CD4-positive, CD25-positive, alpha-beta regulatory T cell (primary cell): ENCODE measurements at places on chromosomes 5 and 9. TPM values are rescaled to one million over a fixed set of nuclear protein-coding genes. Genes with fewer than 3 reads are reported as not detected.

- no peak for DNase-seq
- H3K27me3 ChIP-seq = no peaks in the 10 kb centered on the region
Observed at GRCh38 chr5:107301999-107302398, 368.7 kb downstream of the EFNA5 start.

- no peak for DNase-seq
- H3K27me3 ChIP-seq = no peaks in the 10 kb centered on the region
- H3K36me3 ChIP-seq = no peaks in the 10 kb centered on the region
Observed at GRCh38 chr9:117936185-117937130, 232.3 kb downstream of the TLR4 start.

GRCh38 chr5:106241409-106241808 is 1429.3 kb downstream of the EFNA5 start:
- H3K4me3 ChIP-seq = no peak overlapping the region
- no peaks in the 10 kb centered on the region for H3K36me3 ChIP-seq
- H3K27ac ChIP-seq = no peak overlapping the region
- no peak for DNase-seq
- no peaks in the 10 kb centered on the region for H3K27me3 ChIP-seq

The EFNA5 gene
- polyA plus RNA-seq = 0.73 TPM

The DDX4 gene
- not detected for polyA plus RNA-seq

- DNase-seq = no peak
- H3K27me3 ChIP-seq = no peaks in the 10 kb centered on the region
- no peak overlapping the region for H3K27ac ChIP-seq
- no peaks in the 10 kb centered on the region for H3K4me1 ChIP-seq
- no peaks in the 10 kb centered on the region for H3K36me3 ChIP-seq
Observed at GRCh38 chr9:36840898-36841536, 193.1 kb downstream of the PAX5 start.

GRCh38 chr5:3313569-3313968 is 282.1 kb upstream of the IRX1 start:
- no peaks in the 10 kb centered on the region for H3K36me3 ChIP-seq
- DNase-seq = no peak
- no peaks in the 10 kb centered on the region for H3K27me3 ChIP-seq

The ZNF354C gene
- 1.4 TPM for polyA plus RNA-seq

The SLC4A9 gene
- polyA plus RNA-seq = not detected

The DOCK8 gene
- 54.4 TPM for polyA plus RNA-seq

- H3K4me1 ChIP-seq = no peaks in the 10 kb centered on the region
- no peak for DNase-seq
- no peak overlapping the region for H3K4me3 ChIP-seq
- H3K27me3 ChIP-seq = no peaks in the 10 kb centered on the region
Observed at GRCh38 chr9:105967797-105968196, 273.5 kb downstream of the TMEM38B start.

DNA sequence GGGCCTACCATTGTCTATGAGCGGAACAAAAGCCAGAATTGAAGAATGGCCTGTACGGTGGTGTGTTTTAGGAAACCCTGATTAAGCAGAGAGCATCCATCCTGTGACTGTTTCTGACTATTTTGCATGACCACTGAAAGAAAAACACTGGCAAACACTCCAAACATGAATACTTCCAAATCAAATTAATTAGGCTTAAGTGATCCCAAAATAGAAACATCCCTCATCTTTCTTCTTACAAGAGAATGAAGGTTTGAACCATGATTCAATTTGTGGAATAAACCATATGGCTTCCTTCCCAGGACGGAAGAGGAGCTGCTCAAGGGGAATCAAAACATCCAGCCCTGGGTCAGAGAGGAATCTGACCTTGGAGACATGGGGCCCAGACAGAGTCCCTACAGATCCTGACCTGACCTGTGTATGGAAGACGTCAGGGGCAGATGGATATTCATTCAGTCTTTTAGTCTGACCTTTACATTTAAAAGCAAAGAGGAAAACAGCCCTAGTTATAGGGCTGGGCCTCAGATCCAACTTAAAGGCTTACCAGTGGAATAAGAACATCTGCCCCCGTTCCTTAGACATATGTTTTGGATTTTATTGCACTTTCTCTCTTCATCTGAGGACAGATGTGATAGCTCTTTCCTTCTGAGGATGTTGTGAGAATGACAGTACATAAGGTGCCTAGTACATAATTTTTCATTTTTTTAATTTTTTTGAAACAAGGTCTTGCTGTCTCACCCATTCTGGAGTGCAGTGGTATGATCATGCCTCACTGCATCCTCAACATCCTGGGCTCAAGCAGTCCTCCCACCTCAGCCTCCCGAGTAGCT is 17.6 kb upstream of the RECK start:
- DNase-seq = no peak
- no peaks in the 10 kb centered on the region for H3K36me3 ChIP-seq
- H3K4me1 ChIP-seq = no peaks in the 10 kb centered on the region
- H3K27me3 ChIP-seq = peaks cover 8% of the 10 kb centered on the region
- no peak overlapping the region for H3K27ac ChIP-seq

The BNC2 gene
- not detected for polyA plus RNA-seq

The GRIN1 gene
- polyA plus RNA-seq = not detected

The BTNL3 gene
- not detected for polyA plus RNA-seq

DNA sequence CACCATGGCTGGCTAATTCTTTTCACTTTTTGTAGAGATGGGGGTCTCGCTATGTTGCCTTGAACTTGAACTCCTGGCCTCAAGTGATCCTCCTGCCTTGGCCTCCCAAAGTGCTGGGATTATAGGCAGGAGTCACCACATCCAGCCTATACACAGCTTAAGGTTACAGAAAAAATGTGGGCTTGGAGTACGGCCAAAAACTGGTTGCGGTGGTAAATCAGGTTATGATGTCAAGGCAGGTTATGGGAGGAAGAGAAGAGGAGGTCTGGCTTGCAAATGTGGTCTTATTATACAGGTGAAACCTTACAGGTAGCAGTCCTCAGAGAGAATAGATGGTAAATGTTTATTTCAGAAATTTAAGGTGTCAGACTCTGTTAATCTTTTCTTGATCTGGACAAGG is 30.7 kb upstream of the SYK start:
- no peaks in the 10 kb centered on the region for H3K36me3 ChIP-seq
- H3K27me3 ChIP-seq = peaks cover 3% of the 10 kb centered on the region

DNA sequence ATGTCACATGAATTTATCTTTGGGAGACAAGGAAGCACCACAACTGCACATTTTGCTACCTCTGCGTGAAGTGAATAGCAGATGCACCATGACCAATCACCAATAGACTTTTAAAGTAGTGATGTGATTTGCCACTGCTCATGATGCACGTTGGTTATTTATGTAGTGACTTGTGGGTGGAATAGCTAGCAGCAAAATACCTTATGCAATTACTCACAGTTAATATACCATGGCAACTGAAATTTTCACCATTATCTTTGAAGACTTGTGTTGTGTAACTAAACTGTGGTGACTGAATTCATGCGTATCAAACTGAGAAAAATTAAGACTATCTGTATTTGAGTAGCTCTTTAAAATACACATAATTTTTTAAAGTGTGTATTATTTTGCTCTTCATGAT is 46.2 kb upstream of the TUSC1 start:
- H3K27me3 ChIP-seq = no peaks in the 10 kb centered on the region
- H3K36me3 ChIP-seq = no peaks in the 10 kb centered on the region
- DNase-seq = no peak
- no peaks in the 10 kb centered on the region for H3K4me1 ChIP-seq
- H3K4me3 ChIP-seq = no peak overlapping the region

The PFN3 gene
- not detected for polyA plus RNA-seq

The ABO gene
- not detected for polyA plus RNA-seq

The PLAC8L1 gene
- not detected for polyA plus RNA-seq

DNA sequence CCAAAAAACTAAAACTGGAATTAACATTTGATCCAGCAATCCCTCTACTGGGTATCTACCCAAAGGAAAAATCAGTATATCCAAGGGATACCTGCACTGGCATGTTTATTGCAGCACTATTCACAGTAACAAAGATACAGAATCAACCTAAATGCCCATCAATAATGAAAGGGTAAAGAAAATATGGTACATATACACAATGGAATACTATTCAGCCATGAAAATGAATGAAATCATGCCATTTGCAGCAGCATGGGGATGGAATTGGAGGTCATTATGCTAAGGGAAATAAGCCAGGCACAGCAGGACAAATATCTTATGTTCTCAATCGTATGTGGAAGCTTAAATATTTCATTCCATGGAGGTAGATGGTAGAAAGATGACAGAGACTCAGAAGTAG is 9.7 kb downstream of the VLDLR start:
- no peaks in the 10 kb centered on the region for H3K36me3 ChIP-seq
- DNase-seq = no peak
- no peak overlapping the region for H3K4me3 ChIP-seq
- H3K27ac ChIP-seq = no peak overlapping the region
- H3K4me1 ChIP-seq = no peaks in the 10 kb centered on the region

The GRM6 gene
- polyA plus RNA-seq = not detected

The CDC20B gene
- polyA plus RNA-seq = not detected

The FOXI1 gene
- polyA plus RNA-seq = not detected

DNA sequence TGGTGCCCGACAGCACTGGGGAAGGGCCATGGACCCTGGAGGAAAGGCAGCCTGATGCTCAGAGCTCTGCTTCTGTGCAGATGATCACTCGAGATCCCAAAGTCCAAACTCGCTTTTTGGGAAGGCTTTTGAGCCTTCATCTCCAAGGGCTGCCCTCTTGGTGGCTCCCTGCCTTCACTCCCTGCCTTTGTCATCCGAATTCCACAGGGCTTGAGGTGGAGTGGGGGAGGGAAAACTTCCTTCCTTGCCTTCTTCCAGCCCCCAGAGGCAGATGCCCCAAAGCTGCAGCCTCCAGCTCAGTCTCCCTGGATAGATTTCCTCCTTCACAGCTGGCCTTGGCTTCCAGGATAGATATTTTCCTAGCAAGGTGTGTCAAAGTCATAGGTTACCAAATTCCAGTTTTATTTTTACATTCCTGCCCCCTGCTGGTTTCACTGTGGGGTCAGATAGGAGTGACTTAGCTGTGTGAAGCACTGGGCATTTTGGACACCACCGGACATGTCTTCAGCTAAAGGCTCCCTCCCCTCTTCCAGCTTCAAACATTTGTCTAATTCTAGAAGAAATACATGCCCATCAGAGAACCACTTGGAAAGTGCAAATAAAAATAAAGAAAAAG is 268.2 kb downstream of the HSPA4 start:
- H3K36me3 ChIP-seq = no peaks in the 10 kb centered on the region
- no peak overlapping the region for H3K4me3 ChIP-seq
- no peaks in the 10 kb centered on the region for H3K27me3 ChIP-seq

- no peak overlapping the region for H3K27ac ChIP-seq
- DNase-seq = no peak
- H3K4me1 ChIP-seq = peaks cover 7% of the 10 kb centered on the region
Observed at GRCh38 chr5:132662925-132663770, 5.2 kb downstream of the IL13 start.

DNA sequence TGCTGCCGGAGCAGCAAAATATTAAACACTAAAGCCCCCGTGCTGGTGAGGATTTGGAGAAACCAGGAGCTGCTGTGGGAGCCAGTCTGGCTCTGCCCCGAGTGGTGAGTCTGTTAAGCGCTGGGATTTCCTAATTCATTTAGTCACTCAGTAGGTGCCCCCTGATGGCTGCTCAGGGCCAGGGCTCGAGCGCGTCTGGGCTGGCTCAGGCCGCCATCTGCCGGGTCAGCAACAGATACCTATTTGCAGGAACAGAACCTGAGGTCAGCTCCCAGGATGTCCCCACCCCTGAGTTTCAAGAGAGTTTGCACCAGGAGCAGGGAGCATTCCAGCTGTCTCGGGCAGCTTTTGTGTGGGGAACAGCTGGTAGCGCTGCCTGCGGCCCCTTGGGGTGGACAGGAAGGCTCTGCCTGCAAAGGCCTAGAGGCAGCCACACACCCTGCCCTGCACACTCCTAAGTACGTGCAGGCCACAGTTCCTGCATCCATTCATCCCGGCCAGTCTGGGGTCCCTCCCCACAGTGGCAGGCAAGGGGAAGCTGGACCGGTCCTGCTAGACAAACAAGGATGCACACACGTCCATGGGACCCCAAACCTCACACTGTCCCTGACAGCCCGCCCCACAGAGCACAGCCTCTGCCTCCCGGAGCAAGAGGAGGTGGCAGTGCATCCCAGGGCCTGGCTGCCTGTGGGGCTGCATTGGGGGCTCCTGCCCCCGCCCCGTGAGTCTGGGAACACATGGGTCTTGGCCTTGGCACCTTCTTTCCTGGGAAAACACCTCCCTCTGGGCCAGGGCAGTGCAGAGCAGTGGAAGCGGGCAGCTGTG is 83.7 kb downstream of the ADAMTS2 start:
- H3K36me3 ChIP-seq = no peaks in the 10 kb centered on the region
- no peaks in the 10 kb centered on the region for H3K4me1 ChIP-seq

DNA sequence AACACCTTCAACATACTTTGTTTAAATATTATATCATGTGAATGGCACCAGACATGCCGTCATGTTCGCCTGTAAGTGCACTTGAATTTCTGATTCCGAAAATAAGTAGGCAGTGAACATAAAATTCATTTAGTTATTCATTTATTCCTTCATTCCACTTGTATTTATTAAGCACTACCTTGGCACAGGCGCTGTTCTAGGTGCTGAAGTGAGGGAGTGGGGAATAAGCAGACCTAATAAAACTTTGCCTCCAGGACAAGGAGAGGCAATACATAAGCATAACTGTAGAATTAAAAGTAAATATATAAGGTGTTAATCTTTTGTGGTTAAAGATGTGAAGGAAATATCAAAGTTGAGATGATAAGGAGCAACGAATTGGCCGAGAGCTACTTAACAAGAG is 297.4 kb downstream of the TENT4A start:
- no peak overlapping the region for H3K4me3 ChIP-seq
- no peaks in the 10 kb centered on the region for H3K4me1 ChIP-seq
- no peak overlapping the region for H3K27ac ChIP-seq

GRCh38 chr5:76085243-76085579 is 2.0 kb downstream of the SV2C start:
- H3K36me3 ChIP-seq = no peaks in the 10 kb centered on the region
- DNase-seq = no peak
- no peak overlapping the region for H3K27ac ChIP-seq
- peaks cover 32% of the 10 kb centered on the region for H3K4me1 ChIP-seq

- H3K4me1 ChIP-seq = no peaks in the 10 kb centered on the region
- no peak for DNase-seq
- H3K4me3 ChIP-seq = no peak overlapping the region
- H3K27ac ChIP-seq = no peak overlapping the region
Observed at GRCh38 chr5:172315587-172316493, 32.3 kb upstream of the UBTD2 start.

The LOX gene
- polyA plus RNA-seq = not detected
